Posterior vena cava (tissue), 2 donors: ENCODE measurements at places on chromosomes 4 and X. TPM values are rescaled to one million over a fixed set of nuclear protein-coding genes. Genes with fewer than 3 reads are reported as not detected.

FAM53A gene
- 1.7 TPM for total RNA-seq

FMR1 gene
- total RNA-seq: 41.7 TPM

ANXA10 gene
- total RNA-seq: not detected

SPARCL1 gene
- total RNA-seq: 836 TPM

ZNF630 gene
- total RNA-seq: 3.4 TPM

GYPE gene
- total RNA-seq: 1.5 TPM

FHIP1A gene
- total RNA-seq: 0.88 TPM

LRRC66 gene
- 0.71 TPM for total RNA-seq

GPR34 gene
- 16.9 TPM for total RNA-seq

SERTM2 gene
- 0.28 TPM for total RNA-seq

VCX3B gene
- not detected for total RNA-seq

S100G gene
- total RNA-seq: not detected

ARAF gene
- total RNA-seq: 52.7 TPM

TLR1 gene
- total RNA-seq: 15.8 TPM

PRPS2 gene
- total RNA-seq: 15.1 TPM

F8 gene
- 31.0 TPM for total RNA-seq

SMPX gene
- not detected for total RNA-seq

RIPPLY1 gene
- total RNA-seq: not detected

PARM1 gene
- total RNA-seq: 94.5 TPM

PCSK1N gene
- total RNA-seq: 2.4 TPM

SPATA4 gene
- total RNA-seq: not detected

PAGE5 gene
- not detected for total RNA-seq

ANKRD50 gene
- total RNA-seq: 32.0 TPM

UNC5C gene
- 14.9 TPM for total RNA-seq

CNKSR2 gene
- total RNA-seq: 1.6 TPM

OTUD5 gene
- total RNA-seq: 36.0 TPM

SPANXD gene
- total RNA-seq: not detected

ZFP42 gene
- not detected for total RNA-seq

TMSB15A gene
- total RNA-seq: 0.48 TPM

RADX gene
- 0.37 TPM for total RNA-seq

CLCN5 gene
- 8.4 TPM for total RNA-seq

PPP2R2C gene
- total RNA-seq: 3.9 TPM

CCDC120 gene
- 4.1 TPM for total RNA-seq

VCX gene
- not detected for total RNA-seq
